Activated CD4-positive, alpha-beta T cell treated with anti-CD3 and anti-CD28 coated beads, Interleukin-2, amount 50 U/mL, for 4 hours (primary cell): ENCODE measurements at places on chromosomes 11 and 22.

GRCh38 chr11:100068116-100068515 is 619.0 kb upstream of the ARHGAP42 start:
- no peak for DNase-seq

- no peak for DNase-seq
Observed at GRCh38 chr22:42399315-42400271, 32.6 kb downstream of the NFAM1 start.

DNA sequence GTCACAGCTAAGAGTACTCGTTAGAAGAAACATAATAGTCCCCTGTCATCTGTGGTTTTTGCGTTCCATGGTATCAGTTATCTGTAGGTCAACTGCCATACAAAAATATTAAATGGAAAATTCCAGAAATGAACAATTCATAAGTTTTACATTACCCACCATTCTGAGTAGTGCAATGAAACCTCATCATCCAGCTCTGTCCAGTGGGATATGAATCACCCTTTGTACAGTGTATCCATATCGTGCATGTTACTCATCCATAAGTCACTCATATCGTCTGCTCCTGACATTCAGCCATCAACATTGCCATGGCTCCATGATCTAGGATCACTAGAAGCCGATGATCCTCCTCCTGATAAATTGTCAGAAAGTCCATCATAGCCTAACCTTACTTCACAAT is 174.9 kb upstream of the C11orf87 start:
- no peak for DNase-seq

- DNase-seq, result no peak
Observed at GRCh38 chr11:63937713-63938478, 906 bp upstream of the NAA40 start.
